Skin of body (tissue), 3 donors: ENCODE measurements at places on chromosomes 2 and 18.
A peak's percentile ranks its signal among the peaks of the same experiment; 100 is the strongest.

- DNase-seq, result no peak
These were observed 98.4 kb downstream of the UXS1 start for GRCh38 chr2:106095478-106096298.

GRCh38 chr2:206713746-206714145 lies 4.5 kb downstream of the DYTN start:
- no peak for DNase-seq

DNA sequence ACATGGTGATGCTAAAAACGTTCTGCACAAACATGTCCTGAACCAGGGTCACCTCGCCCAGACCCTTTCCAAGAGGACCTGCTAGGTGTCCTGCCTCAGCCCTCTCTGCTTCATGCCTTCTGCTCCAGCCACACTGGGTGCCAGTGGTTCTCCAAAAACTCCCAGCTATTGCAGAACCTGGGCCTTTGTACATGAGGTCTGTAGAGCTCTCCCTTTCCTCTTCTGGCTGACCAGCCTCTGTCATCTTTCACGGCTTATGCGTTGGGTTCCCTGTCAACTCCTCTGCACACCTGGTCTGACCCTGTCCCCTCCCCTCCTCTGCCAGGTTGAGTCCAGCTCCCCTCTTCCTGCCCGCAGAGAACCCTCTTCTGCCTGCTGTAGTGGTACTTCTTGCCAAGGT lies 35.5 kb upstream of the IGFBP5 start:
- DNase-seq, result no peak

DNA sequence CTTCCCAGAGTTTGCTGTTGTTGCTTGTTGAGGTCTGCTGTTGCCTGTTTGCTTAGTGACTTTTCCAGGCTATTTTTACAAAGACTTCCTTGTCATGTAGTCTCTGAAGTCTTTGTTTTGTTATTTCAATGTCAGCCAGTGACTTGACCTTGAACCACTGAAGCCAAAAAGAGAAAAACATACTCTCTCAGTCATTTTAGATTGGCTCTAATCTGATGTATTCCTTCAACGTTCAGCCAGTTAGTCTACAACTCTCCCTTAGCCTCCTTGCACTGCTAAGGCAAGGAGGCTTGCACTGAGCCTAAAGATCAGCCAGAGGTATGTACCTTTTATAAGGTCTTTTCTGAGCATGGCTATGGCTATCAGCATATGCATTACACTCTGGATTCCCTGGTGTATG lies 27.9 kb downstream of the KIAA1328 start:
- no peak for DNase-seq

- no peak for DNase-seq
These were observed 155.6 kb downstream of the TSN start for GRCh38 chr2:121911036-121911435.

DNA sequence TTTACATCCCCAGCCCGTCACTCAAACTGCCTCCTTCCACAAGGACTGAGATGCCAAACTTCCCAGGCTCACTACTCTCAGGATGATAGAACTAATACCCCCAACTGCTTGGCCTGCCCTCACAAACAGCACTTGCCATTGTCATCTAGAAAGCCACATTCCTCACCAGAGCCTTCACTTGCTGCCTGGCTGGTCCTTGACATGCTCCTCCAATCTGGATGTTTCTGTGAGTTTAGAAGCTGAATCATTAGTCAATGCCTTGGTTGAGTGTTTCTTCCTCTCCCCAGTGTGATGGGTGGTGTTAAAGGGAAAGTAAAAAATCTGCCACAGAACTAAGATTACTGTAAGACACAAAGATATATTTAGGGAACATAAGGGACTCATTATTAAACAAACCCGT lies 52.5 kb downstream of the MARCHF4 start:
- no peak for DNase-seq

- DNase-seq, result peak; percentile 75
These were observed 1.1 kb downstream of the CYBRD1 start for GRCh38 chr2:171523088-171524017.

GRCh38 chr18:71936744-71937143 lies 607.4 kb downstream of the CBLN2 start:
- no peak for DNase-seq

- no peak for DNase-seq
These were observed 419.4 kb downstream of the MEIS1 start for GRCh38 chr2:66854298-66854697.

DNA sequence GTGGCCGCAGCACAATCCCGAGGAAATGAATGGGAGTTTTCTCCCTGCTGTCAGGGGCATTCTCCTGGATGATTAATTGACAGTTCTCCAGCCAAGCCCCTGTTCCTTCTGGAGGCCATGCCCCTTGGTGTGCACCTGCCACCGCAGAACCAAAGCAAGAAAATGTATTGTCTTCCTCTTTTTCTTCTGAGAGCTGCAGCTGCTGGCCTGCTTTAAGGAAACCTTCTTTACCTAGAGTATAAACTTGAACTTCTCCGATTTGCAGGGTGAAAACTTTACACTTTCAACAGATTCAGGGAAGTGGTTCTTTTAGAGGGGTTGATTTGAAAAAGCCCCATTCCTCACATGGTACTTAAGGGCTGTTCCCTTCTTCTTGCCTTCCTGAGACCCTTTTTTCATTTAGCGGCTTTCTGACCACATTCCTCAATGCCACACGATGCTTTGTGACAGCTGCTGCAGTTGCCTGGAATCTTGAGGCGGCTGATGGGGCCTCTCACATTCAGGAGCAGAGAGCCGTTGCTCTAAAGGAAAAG lies 402.8 kb downstream of the TXNL1 start:
- DNase-seq, result no peak

DNA sequence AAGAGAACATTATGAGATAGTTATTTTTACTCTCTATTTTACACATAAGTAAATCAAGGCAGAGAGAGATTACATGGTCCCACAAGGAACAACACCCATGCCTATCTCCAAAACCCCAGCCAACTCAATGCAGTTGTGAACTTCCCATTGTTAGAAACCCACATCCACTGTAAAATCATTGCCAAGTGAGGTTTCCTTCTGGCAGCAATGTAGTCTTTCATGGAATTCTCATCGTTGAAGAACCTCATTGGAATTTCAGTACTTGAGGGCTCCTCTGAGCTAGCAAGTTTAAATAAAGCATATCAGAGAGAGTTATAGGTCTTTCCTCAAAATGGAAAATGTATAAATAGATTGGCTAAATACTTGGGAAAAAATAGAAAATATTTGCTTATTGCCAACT lies 105.2 kb downstream of the RAD51AP2 start:
- no peak for DNase-seq

DNA sequence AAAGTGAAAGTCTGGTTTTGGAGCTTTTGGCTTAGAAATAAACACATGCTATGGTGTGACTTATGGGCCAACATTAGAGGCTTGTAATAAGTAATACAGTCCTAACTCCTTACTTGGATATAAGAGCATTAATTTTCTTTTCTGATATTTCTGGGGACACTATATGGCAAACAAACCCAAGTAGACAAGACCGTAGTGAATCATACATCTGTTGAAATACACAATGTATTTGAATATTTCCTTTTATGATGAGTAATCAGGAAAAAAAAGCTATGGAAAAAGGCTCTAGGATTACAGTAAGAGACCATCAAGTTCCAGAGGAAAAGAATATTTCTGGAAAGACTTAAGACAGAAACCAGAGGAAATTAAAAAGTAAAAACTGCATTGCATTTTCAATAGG lies 146.0 kb upstream of the CYP26B1 start:
- no peak for DNase-seq

DNA sequence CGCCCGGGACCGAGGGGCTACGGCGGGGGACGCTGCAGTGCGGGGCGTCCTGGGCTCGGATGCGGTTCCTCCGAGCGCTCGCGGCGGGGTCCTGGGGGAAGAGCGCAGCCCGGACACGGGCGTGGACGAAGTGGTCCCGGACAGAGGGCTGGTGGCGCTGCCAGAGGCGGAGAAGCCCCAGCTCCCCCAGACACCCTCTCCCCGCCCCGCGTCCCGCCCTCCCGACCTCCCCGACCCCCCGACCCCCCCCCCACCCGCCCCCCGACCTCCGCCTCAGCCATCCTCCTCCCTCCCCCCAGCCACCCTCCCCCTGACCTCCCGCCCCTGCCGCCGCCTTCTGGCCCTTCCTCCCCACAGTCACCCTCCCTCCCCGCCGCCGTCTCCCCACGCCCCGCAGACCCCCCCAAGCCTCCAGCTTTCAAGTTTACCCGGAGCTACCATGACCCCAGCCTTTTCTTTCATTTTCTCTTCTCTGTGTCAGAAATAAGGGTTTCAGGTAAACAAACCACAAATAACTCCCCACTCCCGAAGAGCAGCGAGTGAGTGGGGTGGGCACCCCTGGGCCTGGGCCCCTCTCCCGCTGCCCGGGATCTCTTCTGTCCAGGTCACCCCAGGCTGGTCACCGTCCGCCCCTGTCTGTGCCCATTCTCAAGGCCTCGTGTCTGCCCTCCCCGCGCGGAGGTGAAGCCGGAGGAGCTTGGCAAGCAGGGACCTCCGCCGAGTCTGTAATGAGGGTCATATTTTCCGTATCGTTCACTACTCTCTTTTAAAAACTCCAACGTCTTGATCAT lies 5.1 kb downstream of the NFATC1 start:
- DNase-seq, result no peak

GRCh38 chr2:29688429-29688828 lies 233.0 kb downstream of the ALK start:
- DNase-seq, result no peak

DNA sequence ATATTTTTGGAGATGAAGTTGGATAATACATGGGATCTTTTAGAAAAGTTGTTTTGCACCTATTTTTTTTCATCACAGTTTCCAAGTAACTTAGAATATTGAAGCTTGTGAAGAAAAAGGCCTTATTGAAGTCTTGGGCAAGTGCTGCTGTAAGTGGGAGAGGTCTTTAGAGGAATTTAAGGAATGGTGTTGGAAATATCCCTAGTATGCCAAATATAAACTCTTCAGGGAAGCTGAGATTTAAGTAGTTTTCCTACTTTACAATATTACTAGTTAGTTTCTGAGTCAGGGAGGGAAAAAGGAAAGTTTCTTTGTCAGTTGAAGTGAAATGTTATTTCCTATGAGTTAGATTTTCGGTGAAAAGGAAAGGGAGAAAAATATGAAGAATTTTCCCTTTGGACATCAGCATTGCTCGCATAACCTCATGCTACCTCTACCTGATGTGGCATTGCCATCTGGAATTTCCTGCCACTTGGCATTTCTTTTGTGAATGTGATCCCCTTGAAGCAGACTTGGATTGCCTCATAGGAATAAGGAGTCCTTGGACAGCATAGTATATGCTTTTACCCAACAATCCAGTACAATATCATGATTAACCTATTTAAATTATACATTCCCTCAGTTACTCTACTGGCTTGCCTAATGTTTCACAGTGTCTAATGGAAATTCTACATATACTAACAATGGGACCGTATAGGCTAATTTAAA lies 12.1 kb downstream of the PLEKHH2 start:
- DNase-seq, result peak; percentile 27

GRCh38 chr2:26421961-26422360 lies 20.2 kb downstream of the DRC1 start:
- no peak for DNase-seq

- DNase-seq, result no peak
These were observed 62.0 kb downstream of the HNRNPLL start for GRCh38 chr2:38540580-38541286.

DNA sequence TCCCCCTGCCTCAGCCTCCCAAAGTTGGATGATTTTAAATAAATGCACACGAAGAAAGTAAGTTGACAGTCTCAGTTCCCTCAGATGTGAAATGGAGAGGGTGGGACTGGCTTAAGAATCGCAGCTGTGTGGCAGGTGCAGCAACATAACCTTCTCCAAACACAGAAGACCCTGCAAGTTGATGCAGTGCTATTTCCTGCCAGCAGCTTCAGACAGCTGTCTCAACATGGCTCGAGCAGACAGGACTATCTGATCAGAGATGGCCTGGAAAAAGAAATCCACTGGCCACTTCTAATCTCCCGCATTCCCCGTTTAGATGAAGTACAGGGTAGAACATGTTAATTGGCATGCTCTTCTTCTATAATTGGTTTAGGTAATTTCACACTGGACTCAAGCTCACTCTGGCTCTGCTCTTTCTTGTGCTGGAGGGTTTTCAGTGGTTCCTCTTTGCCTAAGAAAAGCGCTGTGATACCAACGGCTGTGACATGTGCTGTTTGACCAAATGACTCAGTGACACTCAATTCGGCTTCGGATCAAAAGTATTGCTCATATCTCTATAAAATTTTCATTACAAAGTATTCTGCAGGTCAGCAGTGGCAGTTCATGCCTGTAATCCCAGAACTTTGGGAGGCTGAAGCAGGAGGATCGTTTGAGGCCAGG lies 40.2 kb downstream of the MYOM1 start:
- no peak for DNase-seq

DNA sequence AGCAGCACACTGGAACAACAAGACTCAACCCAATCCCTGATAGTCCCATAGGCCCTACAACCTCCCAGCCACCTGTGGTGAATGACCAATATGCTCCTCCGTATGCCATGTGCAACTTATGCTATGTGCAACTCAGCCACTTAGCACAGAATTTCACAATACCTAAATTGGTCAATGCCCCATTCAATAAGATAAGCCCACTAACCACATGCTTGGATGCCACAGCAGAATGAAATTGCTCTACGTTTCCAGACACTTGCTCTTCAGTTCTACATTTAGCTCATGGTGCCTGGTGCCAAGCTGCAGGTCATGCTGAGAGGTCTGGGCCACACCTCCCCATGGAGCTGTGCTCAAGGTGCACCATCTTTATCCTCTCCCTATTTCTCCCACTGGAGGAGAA lies 159.8 kb downstream of the EN1 start:
- DNase-seq, result no peak

GRCh38 chr18:60372132-60372531 lies 443 bp downstream of the MC4R start:
- DNase-seq, result no peak

- DNase-seq, result no peak
These were observed 109.6 kb upstream of the CYRIA start for GRCh38 chr2:16774980-16775898.

- peak; percentile 64 for DNase-seq
These were observed 74.0 kb upstream of the PELI1 start for GRCh38 chr2:64218137-64218802.

DNA sequence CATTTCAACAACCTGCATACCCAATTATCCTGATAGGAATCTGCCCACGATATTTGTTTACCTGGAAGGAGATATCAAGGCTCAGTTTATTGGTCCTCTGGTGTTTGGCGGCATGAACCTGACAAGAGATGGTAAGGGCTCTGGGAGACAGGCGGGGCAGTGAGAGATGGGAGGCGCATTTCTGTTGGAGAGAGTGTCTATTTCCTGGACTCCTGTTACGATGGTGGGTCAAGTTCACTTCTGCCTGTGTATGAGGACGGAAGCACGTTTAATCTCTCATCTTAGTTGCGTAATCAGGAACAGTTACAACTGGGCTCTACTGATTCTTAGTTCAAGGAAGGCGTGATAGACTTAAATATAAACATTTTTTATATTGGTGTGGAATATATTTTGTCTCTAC lies 8.9 kb downstream of the PDCL3 start:
- DNase-seq, result no peak

GRCh38 chr18:56935434-56936040 lies 211.3 kb upstream of the BOD1L2 start:
- DNase-seq, result no peak

DNA sequence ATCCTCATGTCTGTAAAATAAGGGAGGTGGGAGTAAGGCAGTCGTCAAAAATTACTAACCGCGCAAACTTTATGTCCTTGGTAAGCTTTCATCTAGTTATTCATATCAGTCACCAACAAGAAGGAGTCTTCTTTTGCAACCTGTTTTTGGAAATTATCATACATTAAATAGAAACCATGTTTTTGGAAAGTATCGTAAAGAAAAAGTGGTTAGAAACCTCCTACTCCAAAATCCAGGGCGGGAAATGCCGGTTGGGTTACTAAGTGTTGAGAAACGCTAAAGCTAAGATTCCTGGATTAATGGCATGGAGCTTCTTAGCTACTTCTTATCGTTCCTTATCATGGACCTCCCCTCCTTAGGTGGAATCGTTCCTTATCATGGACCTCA lies 778 bp downstream of the BBS5 start:
- DNase-seq, result no peak
